Kidney epithelial cell (primary cell): ENCODE measurements at places on chromosomes 4 and X. TPM values are rescaled to one million over a fixed set of nuclear protein-coding genes. Genes with fewer than 3 reads are reported as not detected.
A peak's percentile ranks its signal among the peaks of the same experiment; 100 is the strongest.

- no peak for DNase-seq
These were observed 11.3 kb upstream of the DHX15 start for GRCh38 chr4:24595659-24596058.

- no peak for DNase-seq
These were observed 660 bp upstream of the COL25A1 start for GRCh38 chr4:109303140-109303496.

DNA sequence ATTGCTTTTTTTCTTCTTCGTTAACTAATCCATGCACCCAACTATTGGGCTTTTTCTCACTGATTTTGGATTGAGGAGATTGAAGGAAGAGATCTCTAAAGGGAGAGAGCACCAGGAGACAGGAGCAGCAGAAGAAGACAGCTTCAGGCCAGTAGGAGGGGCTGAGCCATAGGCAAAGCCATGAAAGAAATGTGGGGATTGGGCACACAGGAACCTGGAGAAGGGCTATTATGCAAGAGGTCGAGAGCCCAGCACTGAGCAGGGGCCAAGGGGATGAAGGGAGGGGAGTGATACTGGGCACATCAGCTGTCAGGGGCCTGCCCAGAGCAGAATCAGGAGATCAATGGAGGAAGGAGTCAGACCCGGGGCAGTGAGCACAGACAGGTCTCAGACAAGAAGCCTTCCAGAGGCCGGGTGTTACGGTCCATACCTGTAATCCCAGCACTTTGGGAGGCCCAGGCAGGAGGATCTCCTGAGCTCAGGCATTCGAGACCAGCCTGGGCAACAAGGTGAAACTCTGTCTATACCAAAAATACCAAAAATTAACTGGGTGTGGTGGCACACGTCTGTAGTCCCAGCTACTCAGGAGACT, 140.9 kb downstream of the BCOR start:
- no peak for DNase-seq

DNA sequence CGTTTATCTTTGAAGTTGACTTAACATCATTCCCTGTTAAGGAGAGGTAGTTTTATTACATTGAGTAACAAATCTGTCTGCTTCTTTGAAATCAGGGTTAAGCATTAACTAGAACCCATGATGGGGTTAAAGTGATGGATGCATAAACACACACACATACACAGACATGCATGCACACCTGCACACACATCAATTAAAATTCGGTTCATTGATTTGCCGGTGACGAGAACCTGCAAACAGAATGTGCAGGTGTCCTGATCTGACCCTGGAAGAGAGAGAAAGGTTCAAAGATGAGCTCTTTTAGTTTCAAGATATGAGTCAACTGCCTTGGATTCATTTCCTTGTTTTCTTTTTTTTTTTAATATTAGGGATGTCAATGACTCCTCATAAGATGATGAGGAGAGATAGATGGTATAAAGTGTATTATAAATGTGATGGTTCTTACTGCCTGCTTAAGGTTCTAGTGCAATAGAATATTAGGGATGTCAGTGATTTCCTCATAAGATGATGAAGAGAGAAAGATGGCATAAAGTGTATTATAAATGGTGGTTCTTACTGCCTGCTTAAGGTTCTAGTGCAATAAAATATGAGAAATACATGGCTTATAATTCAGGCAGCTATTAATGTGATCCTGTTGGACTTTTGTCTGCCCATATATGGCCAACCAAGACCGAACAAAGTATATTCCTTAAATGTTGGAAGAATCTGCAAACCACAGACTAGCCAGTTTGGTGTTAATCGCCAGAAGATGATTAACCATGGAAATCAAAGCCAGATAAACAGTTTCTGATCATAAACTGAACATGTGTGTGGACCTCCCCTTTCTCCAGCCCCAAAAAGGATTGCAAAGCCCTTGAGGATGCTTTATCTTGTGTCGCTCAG, 14.1 kb upstream of the CD99 start:
- DNase-seq = peak; percentile 35

DNA sequence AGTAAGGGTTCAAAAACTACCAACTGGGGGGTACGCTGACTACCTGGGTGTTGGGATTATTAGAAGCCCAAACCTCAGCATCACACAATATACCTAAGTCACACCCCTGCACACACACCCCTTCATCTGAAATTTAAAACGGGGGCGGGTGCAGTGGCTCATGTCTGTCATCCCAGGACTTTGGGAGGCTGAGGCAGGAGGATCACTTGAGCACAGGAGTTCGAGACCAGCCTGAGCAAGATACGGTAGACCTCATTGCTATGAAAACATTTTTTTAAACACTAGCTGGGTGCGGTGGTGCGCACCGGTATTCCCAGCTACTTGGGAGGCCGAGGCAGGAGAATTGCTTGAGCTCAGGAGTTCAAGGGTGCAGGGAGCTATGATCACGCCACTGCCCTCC, 331.0 kb downstream of the ASMT start:
- no peak for DNase-seq

GRCh38 chr4:69860521-69861298, 765 bp upstream of the SULT1E1 start:
- DNase-seq = no peak

GRCh38 chrX:65528293-65528692, 6.3 kb downstream of the LAS1L start:
- no peak for DNase-seq

DNA sequence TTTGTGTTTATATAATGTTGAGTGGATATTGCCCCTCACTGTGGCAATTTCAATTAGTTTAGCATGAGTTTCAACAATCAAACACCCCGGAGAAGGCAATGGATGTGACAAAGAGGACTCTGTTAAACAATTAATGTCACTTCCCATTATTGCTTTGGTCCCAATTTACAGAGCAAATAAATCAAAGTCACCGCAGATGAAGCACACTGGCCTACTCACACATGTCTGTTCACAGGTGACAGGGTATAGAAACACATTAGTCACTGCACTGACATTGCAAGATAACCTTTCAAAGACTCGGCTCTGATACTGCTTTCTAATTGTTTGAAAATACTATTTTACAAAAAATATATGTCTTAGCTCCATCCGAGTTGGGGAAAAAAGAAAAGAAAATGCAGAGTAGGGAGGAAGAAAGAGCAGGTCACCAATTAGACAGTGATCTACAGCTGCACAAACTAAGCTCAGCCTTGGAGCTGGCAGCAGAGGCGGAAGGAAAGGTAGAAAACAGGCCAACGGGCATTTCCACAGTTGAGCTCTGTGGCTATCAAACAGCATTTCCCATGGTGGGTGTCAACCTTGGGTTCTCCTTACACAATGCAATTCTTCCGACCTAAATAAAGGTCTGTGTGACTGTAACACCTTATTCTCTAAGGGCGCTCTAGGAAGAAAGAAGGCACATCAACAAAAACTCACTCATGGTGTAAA, 53.9 kb downstream of the PPARGC1A start:
- no peak for DNase-seq

DNA sequence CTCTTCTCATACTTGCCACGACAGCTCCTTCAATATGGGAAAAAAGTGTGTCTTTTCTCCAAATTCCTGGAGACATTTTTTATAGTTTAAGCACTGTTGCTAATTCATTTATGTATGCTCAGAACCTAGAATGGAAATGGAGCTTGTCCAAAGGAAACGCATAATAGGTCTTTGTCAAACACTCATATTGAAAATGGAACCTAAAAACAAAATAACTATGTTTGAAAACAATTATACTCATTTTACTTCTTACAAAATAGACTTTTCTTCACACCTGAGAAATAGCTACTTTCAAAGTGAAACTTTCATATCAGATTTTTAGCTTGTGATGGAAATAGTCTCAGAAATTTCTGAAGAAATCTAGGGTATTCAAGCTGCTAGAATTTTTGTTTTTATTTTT, 529.7 kb upstream of the BOD1L1 start:
- no peak for DNase-seq

- DNase-seq = no peak
These were observed 1.3 kb downstream of the CAMK2D start for GRCh38 chr4:113760094-113760794.

DNA sequence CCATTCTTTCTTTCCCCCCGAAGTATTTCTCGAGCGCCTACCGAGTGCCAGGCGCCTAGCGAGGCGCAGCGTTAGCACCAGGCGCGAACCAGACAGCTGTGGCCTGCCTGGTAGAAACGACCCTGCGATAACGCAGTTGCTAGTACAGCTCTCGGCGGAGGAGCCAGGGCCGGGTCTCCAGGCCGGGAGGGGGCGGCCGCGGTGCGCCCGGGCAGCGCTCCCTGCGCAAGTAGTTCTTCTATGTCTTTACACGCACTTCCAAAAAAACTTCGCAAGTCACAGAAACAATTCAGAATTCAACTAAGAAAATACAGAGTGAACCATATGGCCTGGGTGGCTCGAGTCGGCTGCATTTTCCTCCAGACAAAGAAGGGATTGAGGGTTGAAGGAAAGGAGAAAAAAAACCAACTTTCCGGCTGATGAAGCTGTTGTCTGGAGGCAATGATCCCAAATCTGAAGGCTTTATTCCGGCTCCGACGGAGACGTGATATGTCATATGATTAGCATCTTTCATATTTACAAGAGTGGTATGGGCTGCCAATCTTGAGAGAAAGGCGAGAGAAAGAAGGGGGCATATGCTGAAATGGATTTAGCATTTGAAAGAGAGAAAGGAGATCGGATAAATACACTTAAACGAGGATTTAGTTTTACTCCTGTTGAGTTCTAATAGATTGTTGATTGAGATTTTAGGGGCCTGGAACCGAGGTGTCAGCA, 7.2 kb upstream of the NEUROG2 start:
- DNase-seq = no peak

DNA sequence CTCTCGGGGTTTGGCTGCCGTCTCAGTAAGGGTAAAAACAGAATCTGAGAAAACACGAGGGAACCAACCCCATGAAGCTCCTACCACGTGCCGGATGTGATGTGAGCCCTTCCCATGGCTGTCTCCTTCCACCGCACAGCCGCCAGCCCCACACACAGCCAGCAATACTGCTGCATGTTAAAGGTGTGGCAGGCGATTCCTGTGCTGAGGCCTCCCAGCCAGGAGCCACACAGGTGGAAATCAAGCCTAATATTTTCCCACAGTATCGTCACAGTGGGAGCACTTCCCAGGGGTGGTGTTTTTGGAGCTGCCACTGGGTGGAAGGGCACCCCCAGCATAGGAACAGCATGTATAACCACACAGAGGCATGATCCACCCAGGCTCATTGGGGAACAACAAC, 77.5 kb downstream of the SLC2A9 start:
- no peak for DNase-seq

DNA sequence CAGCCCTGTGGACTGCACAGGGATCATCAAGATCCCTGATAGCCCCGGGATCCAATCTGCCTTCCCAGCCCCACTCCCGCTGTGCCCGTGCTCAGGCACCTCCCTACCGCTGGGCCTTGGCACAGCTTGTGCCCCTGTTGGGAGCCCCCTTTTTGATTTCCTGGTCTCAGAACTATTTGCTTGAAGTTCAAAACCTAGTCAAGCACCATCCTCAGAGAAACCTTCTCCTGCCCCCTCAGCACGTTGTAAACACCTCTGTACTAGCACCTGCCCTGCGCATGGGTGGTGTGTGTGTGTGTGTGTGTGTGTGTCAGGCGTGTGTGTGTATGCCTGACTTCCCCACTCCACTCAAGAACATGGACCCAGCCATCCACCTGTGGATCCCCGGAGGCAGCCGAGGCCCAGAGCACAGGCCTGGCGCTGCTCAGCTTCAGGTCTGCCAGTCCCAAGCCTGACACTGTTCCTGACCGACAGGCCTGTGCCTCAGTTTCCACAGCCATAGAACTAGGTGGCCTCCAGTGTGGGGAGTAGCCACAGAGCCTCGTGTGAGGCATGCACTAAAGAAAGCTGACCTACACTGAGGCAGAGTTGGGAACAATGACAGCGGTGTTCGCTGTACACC, 65.5 kb downstream of the ADRA2C start:
- no peak for DNase-seq

Gene ERCC6L
- total RNA-seq = 0.82 and 0.92 TPM in 2 replicates

Gene CACNA1F
- total RNA-seq = not detected in 2 replicates

Gene MND1
- total RNA-seq = 2.3 and 4.3 TPM in 2 replicates

Gene ARSD
- total RNA-seq = 25.8 and 30.9 TPM in 2 replicates
